Activated CD8-positive, alpha-beta T cell treated with anti-CD3 and anti-CD28 coated beads for 36 hours (primary cell): ENCODE measurements at places on chromosomes 7 and 10.
A peak's percentile ranks its signal among the peaks of the same experiment; 100 is the strongest.

DNA sequence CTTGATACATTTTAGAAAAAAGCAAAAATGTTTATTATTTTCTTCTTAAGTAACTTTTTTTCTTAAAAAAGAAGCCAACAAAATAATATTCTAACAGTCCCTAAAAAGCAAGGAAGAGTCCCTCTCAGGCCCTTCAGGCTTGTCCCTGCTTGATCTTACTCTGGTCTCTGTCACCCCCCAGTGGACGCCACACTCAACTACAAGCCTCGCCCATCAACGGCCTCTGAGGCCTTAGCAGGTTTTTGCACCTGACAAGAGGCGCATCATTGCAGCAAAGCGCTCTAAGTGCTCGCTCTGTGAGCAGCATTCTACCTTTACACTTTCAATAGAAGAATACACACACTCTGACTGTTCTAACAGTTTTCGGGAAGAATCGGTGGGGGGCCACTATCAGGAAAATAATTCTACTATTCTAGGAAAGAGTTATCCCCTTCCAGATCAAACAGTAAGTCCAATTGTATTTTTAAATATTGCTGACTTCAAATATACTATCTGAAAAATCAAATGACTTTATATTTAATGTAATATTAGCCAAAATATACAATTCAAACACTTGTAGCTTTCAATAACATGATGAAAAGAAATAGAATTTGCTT is 139.2 kb downstream of the USP6NL start:
- DNase-seq: peak; percentile 80

DNA sequence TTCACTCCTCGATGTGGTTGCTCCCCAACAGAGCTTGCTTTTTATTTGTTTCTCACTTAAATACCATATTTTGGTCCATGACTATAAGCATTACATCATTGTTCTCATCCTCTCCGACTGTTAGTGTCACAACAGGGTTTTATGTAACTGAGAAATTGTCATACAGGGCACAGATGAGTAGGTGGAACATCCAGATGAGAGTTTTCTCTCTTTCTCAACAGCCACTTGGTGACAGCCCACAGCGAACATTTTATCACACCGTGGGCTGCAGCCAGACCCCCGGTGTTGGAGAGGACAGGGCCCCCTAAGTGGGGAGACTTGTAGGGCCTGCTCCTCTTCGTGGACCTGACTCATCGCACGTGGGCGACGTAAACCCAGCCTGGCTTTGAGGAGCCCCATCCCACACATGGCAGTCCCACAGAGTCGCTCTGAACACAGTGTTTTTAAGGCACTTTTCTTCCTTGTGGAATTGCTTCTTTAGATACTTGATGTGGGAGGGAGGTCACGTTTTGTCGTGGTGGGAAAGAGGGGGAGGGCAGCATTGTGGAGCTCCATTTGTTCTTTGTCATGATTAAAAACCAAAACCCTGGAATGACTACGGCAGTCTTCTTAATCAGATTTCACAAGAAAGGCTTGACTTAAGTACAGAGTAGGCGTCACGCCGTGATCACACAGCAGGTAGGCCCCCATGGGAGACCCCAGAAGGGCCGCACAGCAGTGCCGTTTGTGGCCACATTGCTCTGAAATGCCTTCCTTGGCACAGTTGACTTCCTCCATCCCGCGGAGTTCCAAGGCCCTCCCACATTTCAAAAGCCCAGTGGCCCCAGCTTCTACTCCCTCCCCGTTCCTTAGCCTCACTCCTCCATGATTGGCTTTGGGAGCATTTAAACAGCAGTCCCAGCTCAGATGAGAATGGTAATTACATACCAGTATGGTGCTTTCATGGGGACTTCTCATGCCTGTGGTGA is 220.6 kb downstream of the CCDC3 start:
- peak; percentile 43 for DNase-seq

DNA sequence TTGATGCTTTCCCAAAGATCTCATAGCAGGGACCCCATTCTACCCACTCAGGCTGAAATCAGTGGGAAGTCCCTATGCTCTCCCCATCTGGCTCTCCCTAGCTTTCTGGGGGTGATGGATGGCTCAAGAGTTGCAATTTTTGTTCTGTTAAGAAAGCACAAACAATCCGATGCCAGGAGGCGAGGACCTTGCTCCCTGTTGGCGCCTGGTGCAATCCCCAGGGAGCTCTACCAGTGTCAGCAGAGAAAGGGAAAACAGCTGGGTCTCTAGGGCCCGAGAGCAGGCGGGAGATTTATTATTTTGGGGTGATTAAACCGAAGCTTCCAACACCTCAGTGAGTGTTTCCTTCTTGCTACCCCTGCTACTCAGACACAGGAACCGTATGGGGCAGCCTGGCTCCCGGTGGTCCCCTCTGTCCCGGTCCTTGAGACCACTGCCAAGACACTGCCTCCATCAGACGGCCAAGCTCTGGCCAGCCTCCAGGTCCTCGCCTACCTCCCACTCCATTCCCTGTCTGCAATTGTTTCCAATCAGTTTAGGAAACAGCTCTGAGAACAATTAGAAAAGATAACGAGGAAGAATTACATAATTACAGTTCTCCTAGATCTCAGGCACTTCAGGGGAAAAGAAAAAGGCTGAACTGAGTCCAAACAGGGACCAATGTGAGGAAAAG is 147.9 kb downstream of the PLXNA4 start:
- no peak for DNase-seq

DNA sequence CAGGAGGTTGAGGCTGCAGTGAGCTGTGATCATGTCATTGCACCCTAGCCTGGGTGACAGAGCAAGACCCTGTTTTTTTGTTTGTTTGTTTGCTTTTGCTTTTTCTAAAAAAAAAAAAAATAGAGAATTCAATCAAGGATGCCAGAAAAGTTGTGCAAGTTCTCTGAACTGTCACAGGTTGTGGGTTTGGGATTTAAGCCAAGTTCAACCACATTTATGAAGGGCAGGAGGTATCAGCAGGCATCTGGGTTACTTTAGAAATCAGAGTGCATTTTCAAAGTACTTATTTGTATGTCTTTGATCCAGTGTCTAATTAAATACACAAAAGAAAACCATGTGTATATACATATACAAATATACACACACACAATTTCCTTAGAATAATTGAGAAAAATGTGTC is 151.2 kb upstream of the MINDY3 start:
- DNase-seq: no peak

DNA sequence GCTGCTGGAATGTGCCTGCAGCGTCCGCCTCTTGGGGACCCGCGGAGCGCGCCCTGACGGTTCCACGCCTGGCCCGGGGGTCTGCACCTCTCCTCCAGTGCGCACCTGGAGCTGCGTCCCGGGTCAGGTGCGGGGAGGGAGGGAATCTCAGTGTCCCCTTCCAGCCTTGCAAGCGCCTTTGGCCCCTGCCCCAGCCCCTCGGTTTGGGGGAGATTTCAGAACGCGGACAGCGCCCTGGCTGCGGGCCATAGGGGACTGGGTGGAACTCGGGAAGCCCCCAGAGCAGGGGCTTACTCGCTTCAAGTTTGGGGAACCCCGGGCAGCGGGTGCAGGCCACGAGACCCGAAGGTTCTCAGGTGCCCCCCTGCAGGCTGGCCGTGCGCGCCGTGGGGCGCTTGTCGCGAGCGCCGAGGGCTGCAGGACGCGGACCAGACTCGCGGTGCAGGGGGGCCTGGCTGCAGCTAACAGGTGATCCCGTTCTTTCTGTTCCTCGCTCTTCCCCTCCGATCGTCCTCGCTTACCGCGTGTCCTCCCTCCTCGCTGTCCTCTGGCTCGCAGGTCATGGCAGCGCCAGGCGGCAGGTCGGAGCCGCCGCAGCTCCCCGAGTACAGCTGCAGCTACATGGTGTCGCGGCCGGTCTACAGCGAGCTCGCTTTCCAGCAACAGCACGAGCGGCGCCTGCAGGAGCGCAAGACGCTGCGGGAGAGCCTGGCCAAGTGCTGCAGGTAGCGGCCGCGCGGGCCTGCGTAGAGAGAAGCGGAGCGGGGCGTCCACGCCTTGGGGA is 645 bp downstream of the SLC26A4 start:
- DNase-seq: peak; percentile 65

GRCh38 chr7:64541438-64542359 is 21.2 kb downstream of the ZNF680 start:
- peak; percentile 8 for DNase-seq

GRCh38 chr7:88140947-88141346 is 78.9 kb downstream of the SRI start:
- no peak for DNase-seq

GRCh38 chr7:92873776-92874175 is 37.4 kb upstream of the CDK6 start:
- DNase-seq: no peak

DNA sequence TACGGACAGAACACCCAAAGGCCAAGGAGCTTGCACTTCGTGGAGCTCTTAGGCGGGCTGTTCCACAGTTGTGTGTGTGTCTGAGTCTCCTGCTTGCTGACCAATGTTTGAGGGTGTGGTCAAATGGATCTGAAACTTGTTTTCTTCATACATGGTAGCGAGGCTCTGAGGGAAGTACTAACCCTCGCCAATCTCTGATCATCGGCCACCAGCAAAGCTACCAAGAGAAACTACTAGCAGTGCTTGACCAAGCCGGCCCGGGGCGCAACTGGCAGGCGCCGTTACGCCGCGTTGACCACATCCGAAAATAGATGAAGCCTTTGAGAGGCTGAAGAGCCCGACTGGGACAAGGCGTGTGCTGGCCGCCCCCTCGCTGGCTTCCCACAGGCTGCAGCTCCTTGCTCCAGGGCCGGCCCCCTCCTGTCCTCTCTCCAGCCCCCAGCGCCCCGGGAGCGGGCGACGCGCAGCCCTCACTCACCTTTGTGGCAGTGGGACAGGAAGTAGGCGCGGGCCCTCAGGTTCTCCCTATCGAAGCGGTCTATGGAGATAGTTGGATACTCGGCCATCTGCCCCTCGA is 384 bp downstream of the DCLRE1C start:
- no peak for DNase-seq

DNA sequence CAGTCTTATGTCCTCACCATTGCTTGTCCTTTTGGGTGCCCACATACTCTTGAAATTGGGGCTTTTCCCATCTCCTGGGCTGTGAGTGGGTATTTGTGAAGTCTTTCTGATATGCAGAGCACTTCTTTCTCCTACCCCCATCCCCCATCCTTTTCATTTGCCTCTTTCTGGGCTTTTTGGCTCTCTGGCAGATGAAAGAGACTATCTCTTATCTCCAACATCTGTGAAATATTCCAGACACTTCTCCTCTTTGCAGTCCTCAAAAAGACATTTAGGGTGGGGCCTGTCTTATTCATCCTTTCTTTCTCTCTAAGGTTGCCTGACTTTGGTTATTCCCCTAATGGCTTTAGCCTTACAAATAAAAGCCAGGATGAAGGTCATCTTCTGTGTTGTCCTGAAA is 462.2 kb upstream of the MKI67 start:
- no peak for DNase-seq

- peak; percentile 78 for DNase-seq
Observed at GRCh38 chr7:36670585-36671431, 53.5 kb downstream of the AOAH start.

- no peak for DNase-seq
Observed at GRCh38 chr10:5813091-5813340, 218 bp downstream of the GDI2 start.

GRCh38 chr7:128350708-128351295 is 7.1 kb upstream of the RBM28 start:
- DNase-seq: no peak

DNA sequence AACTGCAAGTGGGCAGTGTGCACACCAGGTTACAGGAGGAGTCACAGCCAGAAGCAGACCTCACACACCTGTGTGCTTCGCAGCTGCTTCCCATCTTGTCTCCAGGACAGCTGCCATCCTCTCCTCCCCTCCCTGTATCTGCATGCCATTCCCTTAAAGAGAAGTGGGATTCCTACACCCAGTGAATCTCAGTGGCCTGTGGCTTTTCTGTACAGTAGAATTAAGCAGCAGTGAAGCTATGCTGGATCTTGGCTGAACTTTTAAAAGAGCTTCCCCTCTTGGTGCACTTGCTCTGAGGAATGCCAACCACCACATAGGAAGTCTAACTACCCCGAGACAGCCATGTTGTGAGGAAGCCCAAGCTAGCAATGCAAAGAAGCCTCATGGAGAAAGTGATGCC is 236.5 kb upstream of the ZMIZ1 start:
- DNase-seq: no peak

DNA sequence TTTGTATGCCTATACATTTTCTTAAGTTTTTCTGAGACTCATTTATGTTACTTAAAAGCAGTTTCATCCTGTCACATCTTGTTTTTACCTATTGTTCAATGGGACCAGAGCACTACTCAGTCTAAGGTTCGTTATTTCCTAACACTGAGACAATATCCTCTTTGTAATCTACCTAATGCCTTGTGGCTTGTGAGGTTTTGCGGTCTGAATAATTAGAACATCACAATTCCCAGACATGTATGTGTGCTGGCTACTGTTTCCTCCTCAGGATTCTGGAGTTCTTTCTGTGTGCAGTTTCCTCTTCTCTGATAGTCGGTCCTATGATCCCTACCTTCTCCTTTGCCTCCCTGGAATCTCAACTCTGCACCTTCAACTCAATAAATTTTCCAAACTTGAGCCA is 620.2 kb downstream of the ANKRD7 start:
- no peak for DNase-seq

- DNase-seq: no peak
Observed at GRCh38 chr7:135169964-135170273, 588 bp downstream of the CYREN start.

- no peak for DNase-seq
Observed at GRCh38 chr10:103501186-103501585, 7.7 kb downstream of the NEURL1 start.

GRCh38 chr7:69696054-69696591 is 97.8 kb downstream of the AUTS2 start:
- DNase-seq: peak; percentile 18

DNA sequence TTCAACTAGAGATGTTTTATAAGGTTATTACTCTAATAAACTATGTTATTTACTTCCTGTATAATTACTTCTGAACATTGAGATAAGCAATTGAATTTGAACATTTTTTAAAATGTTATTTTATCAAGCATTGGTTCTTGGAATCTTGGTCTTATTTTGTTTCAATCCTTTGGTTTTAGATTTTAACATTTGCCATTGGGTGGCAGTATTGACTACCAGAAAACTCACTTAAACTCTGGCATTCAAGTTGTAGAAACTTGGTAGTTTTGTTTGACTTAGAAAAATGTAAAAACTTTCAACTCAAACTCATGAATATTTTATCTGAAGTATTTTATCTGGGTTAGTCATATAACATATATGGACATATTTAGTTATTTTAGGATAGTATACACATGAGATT is 48.1 kb downstream of the ATRNL1 start:
- DNase-seq: no peak

- DNase-seq: no peak
Observed at GRCh38 chr10:71701496-71702132, 18.0 kb downstream of the C10orf105 start.

- peak; percentile 71 for DNase-seq
Observed at GRCh38 chr7:139358541-139359365, 941 bp upstream of the LUC7L2 start.

- DNase-seq: no peak
Observed at GRCh38 chr10:11602919-11603523, 8.4 kb downstream of the USP6NL start.

DNA sequence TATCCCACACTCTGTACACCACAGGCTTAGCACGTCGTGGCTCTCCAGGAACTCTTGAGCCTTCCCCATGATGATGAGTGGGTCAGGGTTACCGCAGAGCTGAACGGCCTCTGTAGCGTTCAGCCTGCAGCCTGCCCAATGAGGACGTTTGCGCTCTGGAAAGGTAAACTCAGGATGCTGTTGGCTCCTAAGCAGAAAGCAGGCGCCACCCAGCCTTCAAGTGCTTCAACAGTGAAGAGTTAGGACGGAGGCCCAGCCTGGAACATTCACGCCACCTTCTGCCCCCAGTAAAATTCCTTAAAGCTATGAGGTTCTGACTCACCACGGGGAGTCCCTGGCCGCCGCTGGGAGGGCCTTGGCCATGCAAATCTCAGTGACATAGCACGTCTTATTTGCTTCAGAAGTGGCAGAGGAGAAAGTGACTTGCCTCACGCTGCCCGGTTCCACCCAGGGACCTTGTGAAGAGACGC is 161.5 kb upstream of the SH2B2 start:
- peak; percentile 35 for DNase-seq
